T-helper 22 cell (primary cell): ENCODE measurements at places on chromosomes 4 and X.

- no peak for DNase-seq
These were observed 20.1 kb downstream of the EIF4E start for GRCh38 chr4:98908703-98909262.

DNA sequence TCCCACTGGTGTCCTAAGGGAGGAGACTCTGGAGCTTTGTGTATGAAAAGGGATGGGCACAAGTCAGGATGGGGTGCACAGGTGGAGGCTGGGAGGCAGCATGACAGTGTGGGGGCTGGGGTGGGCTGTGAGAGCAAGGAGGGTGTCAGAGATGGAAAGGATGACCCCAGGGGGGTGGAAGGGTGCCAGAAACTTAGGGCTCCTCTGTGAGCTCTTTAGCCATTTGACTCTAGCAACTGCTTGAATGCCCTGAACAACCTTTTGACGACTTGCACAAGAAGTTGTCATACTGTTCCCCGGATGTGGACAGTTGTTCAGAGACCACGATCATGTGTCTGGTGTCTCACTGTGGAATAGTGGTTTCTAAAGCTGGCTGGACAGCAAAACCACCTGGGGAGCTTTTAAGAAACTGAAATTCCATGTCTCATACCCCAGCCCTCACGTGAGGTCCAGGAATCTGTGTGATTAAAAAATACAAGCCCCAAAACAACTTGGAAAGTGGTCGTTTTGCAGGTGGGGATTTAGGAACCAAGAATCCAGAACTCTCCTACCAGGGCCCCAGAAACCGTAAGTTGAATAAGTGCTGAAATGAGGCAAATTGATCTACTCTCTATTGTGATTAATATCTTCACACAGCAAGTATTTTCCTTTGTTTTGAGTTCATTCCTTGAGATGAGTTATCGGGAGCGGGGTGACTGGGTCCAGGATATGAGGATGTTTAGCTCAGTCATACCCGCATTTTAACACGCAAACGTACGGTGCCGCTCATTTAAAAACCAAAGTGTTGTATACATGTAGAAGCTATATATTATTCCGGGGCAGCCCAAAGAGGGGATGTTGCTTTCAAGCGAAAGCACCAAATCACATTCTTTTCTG lies 3.4 kb downstream of the RHOH start:
- DNase-seq, result peak; percentile 44

DNA sequence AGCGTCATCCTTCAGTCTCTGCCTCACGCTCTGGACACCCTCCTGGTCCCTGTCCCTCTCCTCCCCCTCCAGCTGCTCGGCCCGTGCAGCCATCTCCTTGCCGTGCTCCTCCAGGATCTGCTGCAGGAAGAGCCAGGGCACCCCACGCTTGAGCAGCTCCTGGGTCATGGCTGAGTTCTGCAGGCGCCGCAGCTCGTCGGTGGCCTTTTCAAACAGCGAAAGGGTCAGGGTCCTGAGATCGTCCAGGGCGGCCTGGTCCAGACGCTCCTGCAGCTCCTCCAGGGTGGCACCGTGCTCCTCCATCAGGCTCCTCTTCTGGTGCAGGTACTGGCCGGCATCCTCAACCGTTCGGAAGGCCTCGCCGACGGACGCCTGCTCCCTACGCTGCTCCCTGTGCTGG lies 85.8 kb downstream of the EVC2 start:
- DNase-seq, result no peak

DNA sequence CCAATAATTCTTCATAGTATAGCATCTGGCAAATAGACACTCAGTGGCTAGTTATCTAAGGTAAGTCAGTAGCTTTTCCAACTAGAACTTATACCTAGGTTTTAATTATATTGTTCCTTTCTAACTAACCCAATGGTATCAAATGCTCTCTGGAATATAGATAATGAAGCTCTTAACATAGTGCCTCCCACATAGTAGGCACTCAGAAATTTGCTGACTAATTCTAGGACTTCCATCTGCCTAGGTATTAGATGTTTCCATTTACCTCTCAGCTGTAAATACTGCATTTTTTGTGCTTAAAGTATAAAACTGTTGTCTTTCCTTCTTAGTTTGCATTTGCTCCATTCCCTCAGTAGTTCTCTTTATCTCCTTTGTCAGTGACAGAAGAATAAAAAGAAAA lies 214.3 kb upstream of the SPRY1 start:
- DNase-seq, result no peak

- no peak for DNase-seq
These were observed 28.1 kb downstream of the SLC25A43 start for GRCh38 chrX:119427024-119427794.
